Effector memory CD8-positive, alpha-beta T cell (primary cell): ENCODE measurements at places on chromosomes 11 and 22.
A peak's percentile ranks its signal among the peaks of the same experiment; 100 is the strongest.

DNA sequence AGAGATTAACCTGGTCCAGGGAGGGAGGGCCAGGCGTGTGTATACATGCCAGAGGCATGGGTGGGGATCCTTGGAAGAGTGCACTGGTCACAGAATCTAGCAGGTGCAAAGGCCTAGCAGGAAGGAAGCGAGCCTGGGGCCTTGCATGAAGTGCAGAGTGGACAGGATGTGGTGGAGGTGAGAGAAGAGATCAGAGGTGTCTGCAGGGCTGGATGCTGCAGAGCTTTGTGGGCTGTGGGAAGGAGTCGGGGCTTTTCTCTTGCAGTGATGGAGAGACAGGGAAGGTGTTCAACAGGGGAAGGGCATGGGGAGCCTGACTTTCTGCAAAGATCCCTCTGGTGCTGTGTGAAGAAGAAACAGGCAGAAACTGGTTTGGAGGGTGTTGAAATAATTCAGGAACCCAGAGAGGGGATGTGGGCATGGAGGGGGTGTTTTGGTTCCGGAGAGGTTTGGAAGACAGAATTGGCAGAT lies 2.5 kb upstream of the TPST2 start:
- DNase-seq: peak; percentile 62
- H3K36me3 ChIP-seq: peaks cover 8% of the 10 kb centered on the region
- peak overlapping the region; percentile 65 for H3K4me3 ChIP-seq
- H3K27me3 ChIP-seq: no peaks in the 10 kb centered on the region
- H3K4me1 ChIP-seq: peaks cover 54% of the 10 kb centered on the region

DNA sequence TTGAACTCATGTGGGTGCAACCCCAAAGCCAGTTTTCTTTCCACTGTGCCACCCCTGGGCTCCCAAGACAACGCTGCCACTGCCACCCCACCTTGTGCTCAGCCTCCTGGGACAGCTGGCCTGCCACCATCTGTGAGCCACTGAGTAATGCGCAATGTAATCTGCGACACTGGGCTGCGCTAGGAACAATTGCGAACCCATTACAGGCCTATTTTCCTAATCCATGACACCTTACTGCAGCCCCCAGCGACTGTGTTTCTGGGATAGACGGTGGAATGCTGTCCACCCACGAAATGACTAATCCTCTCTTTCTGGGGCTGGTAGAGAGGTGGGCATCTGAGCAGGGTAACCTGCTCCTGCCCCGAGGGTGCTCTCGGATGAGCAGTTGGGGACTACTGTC lies 22.2 kb downstream of the FLRT1 start:
- H3K36me3 ChIP-seq: no peaks in the 10 kb centered on the region
- peaks cover 8% of the 10 kb centered on the region for H3K4me1 ChIP-seq

GRCh38 chr11:32188785-32189184 lies 97.9 kb downstream of the RCN1 start:
- no peaks in the 10 kb centered on the region for H3K4me1 ChIP-seq
- no peak overlapping the region for H3K4me3 ChIP-seq
- H3K27me3 ChIP-seq: peaks cover 30% of the 10 kb centered on the region
- no peaks in the 10 kb centered on the region for H3K36me3 ChIP-seq
- DNase-seq: no peak

GRCh38 chr11:126332221-126332711 lies 23.2 kb upstream of the ST3GAL4 start:
- H3K4me3 ChIP-seq: peak overlapping the region; percentile 6
- peaks cover 47% of the 10 kb centered on the region for H3K4me1 ChIP-seq
- peaks cover 18% of the 10 kb centered on the region for H3K36me3 ChIP-seq
- no peaks in the 10 kb centered on the region for H3K27me3 ChIP-seq

DNA sequence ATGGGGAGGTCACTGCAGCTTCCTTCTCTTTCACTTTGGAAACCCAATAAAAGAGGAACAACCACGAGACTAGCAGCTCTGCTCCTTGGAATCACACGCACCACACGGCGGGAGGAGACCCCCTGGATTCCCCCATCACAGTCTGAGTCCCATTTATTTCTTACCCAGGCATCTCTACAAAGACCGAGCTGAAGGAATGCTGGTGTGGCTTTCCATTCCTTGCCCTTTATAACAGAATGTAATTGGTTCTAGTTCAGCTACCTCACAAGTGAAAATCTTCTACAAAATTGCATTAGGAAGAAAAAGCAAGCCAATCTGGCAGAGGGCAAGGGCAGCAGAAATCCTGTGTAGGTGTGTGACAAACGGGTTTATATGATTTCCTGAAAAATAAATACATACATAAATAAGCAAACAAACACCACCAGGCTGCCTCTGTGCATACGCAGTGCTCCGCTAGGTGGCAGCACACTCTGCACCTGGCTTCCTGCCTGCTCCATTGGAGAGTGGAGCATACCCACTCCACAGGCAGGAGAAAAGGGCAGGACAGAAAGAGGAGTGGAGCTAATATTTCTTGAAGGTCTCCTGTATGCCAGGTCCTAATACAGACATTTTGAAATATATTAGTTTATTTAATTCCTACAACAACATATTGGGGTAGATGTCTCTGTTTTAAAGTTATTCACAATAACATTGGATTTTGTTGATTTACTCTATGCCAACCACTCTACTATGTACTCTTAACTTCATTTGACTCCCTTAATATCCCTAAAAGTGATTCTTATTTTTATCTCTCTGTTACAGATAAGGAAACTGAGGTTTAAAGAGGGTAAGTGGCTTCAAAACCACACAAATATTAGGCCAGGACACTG lies 673.1 kb downstream of the KCNA4 start:
- H3K4me1 ChIP-seq: no peaks in the 10 kb centered on the region
- H3K4me3 ChIP-seq: no peak overlapping the region
- H3K36me3 ChIP-seq: no peaks in the 10 kb centered on the region
- H3K27ac ChIP-seq: no peak overlapping the region

DNA sequence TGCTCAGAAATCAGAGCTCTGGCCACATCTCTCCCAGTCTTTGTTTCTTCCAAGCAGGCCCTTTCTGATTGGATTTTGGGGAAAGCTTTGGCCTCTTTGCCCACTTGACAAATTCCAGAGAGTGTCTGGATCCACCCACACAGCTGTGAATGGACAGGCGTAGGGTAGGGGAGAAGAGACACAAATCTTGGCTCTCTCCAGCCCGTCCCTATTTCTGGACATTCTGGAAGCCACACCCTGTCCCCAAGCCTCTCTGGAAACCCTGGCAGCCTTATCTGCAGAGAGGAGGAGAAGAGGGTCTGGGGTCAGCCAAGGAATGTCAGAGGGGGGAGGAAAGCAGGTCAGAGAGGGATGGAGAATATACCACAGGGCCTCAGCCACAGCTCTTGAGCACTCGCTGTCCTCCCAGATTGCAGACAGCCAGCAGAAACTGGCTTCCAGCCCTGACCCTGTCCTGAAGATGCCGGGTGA lies 59.5 kb upstream of the WNT11 start:
- H3K4me3 ChIP-seq: no peak overlapping the region
- no peak for DNase-seq
- H3K36me3 ChIP-seq: no peaks in the 10 kb centered on the region

DNA sequence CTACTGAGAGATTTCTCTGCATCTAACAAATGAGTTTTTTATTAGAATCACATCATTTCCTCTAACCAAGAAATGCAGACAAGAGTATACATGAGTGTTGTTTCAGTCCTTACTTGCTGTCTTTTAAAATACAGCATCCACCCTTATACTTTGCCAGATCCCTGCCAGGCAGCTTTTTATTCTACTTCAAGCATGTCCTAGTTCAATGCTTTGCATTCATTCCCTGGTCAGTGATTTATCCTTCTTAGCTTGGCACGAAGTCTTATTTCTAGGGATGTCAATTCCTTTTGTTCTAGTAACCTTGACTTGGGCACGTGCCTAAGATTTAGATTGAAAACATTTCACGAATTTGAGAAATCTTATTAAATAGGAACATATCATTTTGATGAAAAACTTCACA lies 307.2 kb upstream of the MPPED2 start:
- no peaks in the 10 kb centered on the region for H3K36me3 ChIP-seq
- no peak overlapping the region for H3K4me3 ChIP-seq
- no peak for DNase-seq
- H3K4me1 ChIP-seq: no peaks in the 10 kb centered on the region
- no peak overlapping the region for H3K27ac ChIP-seq
- no peaks in the 10 kb centered on the region for H3K27me3 ChIP-seq

DNA sequence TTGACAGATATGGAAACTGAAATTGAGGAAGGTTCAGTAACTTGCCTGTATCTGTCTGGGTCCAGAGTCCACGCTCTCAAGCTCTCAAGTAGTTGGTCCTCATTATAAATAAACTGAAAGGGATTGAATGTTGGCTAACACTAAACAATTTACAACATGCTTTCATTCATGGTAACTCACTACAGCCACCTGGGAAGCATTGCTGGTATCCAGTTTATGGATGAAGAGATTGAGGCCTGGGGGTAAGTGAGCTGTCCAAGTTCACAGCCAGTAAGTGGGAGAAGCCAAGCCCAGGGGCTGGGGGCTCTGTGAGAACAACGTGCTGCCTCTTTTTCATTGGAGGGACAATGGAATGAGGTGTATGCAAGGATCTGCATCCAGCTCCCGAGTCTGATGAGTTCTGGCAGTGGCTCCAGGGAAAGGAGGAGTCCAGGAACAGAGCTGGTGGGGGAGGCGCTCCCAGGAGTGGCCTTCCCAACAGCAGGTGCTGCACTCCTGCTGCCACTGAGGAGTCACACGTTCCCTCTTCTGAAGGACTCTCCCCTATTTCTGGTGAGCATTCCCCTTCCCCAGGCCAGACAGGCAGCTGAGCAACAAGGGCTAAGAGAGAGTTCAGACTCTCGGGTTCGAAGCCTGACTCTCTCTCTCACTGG lies 175.8 kb downstream of the CSNK2A3 start:
- H3K4me3 ChIP-seq: no peak overlapping the region
- peaks cover 30% of the 10 kb centered on the region for H3K27me3 ChIP-seq
- H3K27ac ChIP-seq: no peak overlapping the region
- peaks cover 7% of the 10 kb centered on the region for H3K4me1 ChIP-seq
- no peaks in the 10 kb centered on the region for H3K36me3 ChIP-seq
- DNase-seq: no peak

DNA sequence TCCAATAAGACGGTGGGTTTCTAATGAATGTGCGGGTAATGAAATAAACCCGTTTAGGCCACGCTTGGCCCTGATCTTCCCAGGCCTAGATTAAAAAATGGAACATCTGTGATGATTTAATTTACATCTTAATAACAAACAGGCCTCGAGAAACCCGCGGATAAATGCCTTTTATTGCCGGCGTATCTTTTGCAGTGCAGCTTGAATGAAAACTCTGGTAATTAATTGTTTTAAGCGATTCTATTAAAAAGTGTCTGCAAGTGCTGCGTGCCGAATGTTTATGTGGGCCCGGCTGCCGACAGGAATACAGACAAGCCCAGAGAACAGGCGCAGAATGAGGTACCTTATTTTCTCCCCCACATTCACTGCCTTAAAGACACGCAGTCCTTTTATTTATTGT lies 420.7 kb downstream of the MN1 start:
- no peaks in the 10 kb centered on the region for H3K4me1 ChIP-seq
- DNase-seq: no peak
- H3K36me3 ChIP-seq: no peaks in the 10 kb centered on the region
- no peak overlapping the region for H3K4me3 ChIP-seq
- peaks cover 8% of the 10 kb centered on the region for H3K27me3 ChIP-seq

GRCh38 chr11:47797633-47798032 lies 30.5 kb upstream of the FNBP4 start:
- H3K27ac ChIP-seq: no peak overlapping the region
- DNase-seq: no peak
- no peaks in the 10 kb centered on the region for H3K27me3 ChIP-seq
- H3K4me1 ChIP-seq: peaks cover 5% of the 10 kb centered on the region

GRCh38 chr22:40726514-40726913 lies 47.2 kb downstream of the MCHR1 start:
- no peak overlapping the region for H3K27ac ChIP-seq
- H3K4me1 ChIP-seq: peaks cover 20% of the 10 kb centered on the region
- H3K27me3 ChIP-seq: peaks cover 12% of the 10 kb centered on the region
- no peak for DNase-seq

DNA sequence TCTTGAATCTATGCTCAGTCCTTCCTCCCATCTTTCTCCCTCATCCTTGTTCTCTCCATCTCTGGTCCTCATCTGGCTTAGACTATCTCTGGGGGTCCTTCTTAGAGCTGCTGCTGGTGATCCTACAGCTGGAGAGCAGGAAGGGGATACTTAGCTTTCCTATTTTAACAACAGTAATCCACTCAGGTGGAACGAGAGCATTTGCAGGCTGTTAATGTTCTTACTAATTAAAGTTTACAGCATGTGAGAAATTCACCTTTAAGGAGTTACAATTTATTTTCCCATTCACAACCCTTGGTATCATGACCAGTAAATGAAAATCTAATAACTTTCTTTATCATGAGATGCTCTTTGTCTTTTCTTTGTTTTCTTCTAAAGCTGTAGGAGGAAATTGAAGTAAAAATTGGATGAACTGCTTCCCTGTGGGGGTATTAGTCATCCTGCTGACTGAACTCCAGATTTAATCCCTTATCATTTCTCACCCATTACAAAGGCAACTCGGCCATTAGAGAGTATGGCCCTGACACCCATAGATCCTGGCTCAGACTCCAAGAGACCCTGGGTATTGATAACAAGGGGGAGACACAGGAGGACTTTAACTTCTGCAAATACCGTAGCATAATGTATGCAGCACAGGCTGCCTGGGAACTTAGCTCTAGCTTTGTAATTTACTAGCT lies 37.6 kb upstream of the MTNR1B start:
- no peaks in the 10 kb centered on the region for H3K4me1 ChIP-seq
- H3K36me3 ChIP-seq: no peaks in the 10 kb centered on the region
- no peak overlapping the region for H3K4me3 ChIP-seq

DNA sequence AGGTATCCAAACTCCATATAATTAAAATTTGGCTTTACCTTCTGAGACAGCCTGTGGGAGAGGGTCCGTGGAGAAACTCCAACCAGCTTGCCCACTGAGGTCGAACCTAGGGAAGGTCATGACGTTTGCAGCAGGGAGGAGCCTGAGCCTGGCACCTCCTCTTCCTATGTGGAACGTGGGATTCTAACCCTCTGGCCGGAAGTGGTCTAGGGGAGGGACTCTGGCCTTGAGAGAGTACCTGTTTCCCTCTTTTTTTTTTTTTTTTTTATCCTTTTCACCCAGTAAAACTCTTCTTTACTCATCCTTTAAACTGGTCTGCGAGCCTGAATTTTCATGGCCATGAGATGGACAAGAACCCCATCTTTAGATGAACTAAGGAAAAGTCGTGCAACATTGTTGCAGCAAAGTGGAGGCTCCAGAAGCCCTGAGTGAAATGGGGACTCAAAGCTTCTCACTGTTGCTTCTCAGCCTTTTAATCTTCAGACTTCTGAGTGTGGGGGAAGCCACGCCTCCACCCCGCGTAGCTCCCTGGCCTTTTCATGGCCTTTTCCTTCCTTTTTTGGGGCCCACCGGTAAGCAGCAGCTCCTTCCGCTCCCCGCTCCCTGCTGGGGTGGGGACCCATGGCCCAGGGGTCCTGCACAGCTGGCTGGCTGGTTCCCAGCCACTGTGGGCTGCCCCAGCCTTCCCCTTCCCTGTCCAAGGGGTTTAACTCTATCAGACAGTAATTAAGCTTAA lies 1359.9 kb downstream of the LRRC4C start:
- H3K4me1 ChIP-seq: no peaks in the 10 kb centered on the region
- no peaks in the 10 kb centered on the region for H3K36me3 ChIP-seq
- no peak overlapping the region for H3K27ac ChIP-seq
- no peak overlapping the region for H3K4me3 ChIP-seq
- H3K27me3 ChIP-seq: no peaks in the 10 kb centered on the region
- DNase-seq: no peak

- no peak overlapping the region for H3K27ac ChIP-seq
- H3K36me3 ChIP-seq: no peaks in the 10 kb centered on the region
- DNase-seq: no peak
- H3K27me3 ChIP-seq: peaks cover 14% of the 10 kb centered on the region
Measured at GRCh38 chr22:31124811-31125465, 2.2 kb downstream of the INPP5J start.
